ENCODE measurements at places on chromosomes 16 and 17.

DNA sequence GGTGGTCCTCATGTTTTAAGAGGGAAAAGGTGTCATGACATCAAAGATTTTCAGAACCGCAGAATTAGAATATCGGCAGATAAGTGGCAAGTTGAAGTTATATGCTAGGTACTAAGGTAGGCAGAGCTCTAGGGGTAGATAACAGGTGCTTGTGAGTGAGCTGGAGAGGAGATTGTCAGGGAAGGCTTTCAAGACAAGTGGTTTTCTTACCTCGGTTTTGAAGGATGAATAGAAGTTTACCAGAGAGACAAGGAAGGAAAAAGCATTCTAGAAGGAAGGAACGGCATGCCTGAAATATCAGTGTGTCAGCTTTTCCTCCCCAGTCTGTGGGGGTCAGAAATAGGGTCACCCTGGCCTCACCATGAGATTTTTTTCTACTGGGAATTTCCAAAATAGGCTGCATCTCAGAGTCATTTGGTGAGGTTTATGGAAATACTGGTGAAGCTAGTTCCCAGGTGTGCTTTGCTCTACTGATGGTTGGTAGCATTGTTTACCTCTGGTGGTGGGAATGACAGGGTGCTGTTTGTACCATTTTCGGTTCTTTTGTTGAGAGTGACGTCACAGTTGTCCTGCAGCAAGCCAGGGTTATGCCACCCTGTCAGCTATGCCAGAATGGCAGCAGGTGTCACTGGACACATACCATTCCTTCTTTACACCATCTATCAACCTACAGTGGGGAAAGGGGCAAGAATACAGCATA, 112.5 kb downstream of the MSI2 start:
- no peak for DNase-seq

GRCh38 chr16:13560151-13560550, 359.8 kb upstream of the ERCC4 start:
- DNase-seq: no peak

- DNase-seq: no peak
These were observed 116.0 kb downstream of the SNX29 start for GRCh38 chr16:12092544-12092921.

DNA sequence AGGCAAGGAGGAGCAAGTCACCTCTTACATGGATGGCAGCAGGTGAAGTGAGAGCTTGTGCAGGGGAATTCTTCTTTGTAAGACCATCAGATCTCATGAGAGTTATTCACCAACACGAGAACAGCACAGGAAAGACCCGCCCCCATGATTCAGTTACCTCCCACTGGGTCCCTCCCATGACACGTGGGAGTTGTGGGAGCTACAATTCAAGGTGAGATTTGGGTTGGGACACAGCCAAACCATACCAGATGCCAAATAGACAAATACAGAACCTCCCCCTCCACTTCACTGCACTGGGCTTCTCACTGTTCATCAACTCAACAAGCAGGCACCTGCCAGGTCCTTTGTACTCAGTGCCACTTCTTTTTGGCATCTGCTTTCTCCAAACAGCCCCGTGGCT, 100.2 kb downstream of the WSCD1 start:
- DNase-seq: no peak

GRCh38 chr17:14780097-14780651, 479.3 kb downstream of the HS3ST3B1 start:
- no peak for DNase-seq

DNA sequence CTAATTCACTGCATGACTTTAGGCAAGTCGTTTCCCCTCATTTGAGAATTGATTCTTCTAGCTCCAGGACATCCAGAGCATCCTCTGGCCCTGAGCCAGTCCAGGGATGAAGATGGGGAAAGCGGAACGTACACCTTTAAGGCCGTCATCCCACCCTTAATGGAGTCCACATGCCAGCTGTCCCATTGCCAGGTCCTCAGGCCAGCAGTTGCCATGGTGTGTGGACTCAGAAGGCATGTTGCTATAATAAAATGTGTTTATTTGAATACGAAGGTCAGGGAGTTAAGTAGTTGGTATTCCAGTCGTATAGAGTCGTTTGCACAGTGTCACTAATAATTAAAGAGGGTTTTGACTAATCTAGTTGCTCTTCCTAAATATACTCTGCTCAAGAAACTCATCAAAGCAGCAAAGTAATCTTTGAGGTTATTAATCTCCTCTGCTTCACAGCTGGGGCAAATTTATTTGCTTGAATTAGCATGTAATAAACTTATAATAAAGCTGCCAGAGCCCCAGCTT, 30.4 kb downstream of the CCDC182 start:
- DNase-seq: no peak

DNA sequence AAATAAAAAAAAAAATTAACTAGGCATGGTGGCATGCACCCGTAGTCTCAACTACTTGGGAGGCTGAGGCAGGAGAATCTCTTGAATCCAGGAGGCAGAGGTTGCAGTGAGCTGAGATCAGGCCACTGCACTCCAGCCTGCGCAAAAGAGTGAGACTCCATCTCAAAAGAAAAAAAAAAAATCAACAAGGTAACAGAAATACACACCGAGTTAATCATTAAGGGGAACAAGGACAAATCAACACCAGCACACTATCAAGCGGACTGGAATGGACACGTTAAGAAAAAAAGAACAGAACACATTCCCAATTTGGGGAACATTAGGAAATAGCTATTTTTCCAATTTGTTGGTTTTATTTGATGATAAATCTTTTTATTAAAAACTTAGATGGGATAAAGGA, 28.4 kb upstream of the GLG1 start:
- DNase-seq: no peak

DNA sequence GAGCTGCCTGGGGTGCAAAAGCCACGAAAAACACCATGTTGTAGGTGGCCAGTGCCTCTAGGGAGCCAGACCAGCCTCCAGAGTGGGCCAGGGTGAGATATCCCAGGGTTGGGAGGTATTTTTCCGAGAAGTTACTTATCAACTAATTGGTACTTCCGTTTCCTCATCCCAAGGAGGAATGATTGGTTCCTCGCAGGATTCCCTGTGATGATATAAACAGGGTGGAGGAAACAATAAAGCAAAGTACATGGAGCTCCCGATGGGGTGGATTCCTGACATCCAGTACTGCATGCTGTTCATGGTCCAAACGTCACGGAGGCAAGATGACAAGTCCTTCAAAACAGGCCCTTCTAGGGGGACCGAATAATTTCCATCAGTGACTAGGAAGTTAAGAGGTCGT, 39.4 kb upstream of the FOXF1 start:
- DNase-seq: no peak

GRCh38 chr16:55338646-55339045, 14.6 kb downstream of the IRX6 start:
- DNase-seq: no peak

DNA sequence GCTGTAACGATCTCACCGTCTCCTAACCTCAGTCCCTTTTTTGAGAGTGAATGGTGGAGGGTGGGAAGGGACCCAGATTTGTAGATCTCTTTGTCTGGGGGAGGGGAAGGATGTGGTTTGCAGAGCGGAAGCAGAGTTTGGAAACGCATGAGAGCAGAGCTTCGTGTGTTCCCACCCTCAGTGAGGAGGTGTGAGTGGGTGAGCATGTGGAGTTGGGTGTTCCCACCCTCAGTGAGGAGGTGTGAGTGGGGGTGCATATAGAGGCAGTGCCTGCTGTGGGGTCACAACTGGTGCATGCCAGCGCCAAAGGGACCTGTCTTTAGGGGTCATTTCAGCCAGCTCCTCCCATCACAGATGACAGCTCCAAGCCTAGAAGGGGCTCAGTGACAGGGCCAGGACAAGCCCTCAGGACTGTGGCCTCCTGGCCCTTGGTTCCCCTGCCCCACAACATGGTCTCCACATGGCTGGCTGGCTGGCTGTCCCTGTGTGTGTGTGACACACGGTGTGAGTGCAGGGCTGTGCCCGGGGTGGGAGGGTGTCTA, 1.8 kb upstream of the CISD3 start:
- DNase-seq: peak; percentile 75

DNA sequence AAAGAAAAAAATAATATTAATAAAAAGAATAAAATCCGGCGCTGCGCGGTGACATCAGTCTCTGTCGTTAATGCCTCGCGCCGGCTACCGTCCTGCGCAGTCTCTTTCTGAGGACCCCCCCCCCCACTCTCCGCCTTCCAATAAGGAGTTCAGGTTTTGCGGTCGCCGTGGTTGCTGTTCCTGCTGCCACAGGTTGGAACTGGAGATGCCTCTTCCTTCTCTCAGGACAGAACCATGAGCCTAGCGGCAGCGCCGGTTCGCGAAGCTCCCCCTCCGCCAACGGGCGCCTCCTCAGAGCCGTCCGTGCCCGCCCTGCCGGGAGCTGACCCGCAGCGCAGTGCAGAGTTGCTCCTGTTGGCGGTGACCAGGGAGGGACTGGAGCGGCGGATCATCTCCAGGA, 2093.4 kb downstream of the TP53TG3F start:
- DNase-seq: no peak

GRCh38 chr17:49829026-49829425, 18.8 kb downstream of the TAC4 start:
- no peak for DNase-seq

GRCh38 chr17:1078831-1079561, 82.1 kb downstream of the TIMM22 start:
- no peak for DNase-seq

- peak; percentile 55 for DNase-seq
These were observed 13.1 kb downstream of the SLC22A31 start for GRCh38 chr16:89187032-89187769.

DNA sequence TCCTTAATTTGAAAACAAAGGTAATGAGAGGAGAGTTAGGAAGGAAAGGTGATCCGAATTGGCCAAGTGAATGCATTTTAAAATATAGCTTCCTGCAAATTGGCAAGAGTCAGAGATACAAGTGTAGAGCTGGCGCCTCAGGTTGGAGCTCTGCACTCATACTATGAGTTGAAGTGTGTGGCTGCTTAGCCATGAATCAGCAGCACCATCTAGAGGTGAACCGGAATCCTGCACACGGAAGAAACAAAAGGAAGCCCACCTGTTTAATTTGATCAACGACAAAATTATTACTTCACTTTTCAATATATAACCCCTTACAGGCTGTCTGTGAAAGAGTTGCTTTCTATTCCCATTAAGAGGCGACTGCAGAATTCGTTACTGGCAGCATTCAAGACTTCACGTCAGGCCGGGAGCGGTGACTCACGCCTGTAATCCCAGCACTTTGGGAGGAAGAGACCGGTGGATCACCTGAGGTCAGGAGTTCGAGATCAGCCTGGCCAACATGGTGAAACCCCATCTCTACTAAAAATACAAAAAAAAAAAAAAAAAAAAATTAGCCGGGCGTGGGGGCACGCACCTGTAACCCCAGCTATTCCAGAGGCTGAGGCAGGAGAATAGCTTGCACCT, 1253.7 kb upstream of the CDH8 start:
- DNase-seq: no peak

- DNase-seq: no peak
These were observed 17.9 kb upstream of the BEAN1 start for GRCh38 chr16:66409156-66409555.

DNA sequence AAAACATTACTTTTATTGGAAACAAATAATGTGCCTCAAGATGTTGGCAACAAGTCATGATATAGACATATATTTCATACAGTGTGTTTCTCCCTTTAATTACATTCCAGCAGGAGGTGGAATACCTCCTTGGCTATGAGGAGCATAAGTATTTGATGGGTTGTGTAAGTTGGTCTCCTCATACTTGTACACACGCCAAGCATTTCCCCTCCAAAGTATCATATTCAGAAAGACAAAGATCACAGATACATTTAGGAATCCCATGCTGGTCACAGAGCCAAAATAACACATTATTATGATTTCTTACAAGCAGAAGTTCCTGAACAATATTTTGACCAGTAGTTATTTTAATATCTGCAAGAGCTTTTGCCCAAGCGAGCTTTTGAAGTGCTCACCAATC, 57.8 kb downstream of the WSB1 start:
- DNase-seq: no peak

DNA sequence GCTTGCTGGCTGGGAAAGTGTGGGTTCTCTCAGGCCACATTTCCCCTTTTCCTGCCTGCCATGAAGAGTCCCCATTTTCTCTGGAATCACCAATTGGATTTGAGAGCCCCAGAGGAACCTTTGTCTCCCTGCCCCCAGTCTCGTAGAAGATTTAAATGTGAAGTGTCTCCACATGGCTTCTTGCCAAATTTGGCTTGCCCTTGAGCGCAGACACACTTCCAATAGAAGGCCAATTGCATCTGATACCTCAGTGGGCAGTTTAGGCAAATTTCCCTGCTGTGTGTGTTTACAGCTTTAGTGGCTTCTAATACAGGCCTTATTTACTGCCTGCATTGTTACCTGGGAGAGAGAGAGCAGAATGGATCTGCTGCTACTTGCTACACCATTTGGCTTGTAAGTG, 29.7 kb downstream of the CDK5R1 start:
- DNase-seq: no peak

DNA sequence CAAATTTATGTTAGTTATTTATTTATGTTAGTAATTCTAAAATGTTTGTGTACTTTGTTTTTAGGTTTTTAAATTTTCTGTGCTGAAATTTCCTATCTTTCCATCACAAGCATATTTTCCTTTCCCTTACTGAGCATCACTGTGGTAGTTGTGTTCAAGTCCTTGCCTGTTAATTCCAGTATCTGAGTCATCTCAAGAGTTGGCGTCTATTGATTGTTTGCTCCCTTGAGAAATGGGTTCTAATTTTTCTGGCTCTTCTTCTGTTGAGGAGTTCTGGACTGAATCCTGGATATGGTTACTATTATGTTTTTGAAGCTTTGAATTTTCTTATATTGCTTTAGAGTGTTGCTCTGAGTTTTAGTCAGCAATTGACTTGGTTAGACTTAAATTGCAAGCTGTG, 56.3 kb downstream of the GAN start:
- DNase-seq: no peak

DNA sequence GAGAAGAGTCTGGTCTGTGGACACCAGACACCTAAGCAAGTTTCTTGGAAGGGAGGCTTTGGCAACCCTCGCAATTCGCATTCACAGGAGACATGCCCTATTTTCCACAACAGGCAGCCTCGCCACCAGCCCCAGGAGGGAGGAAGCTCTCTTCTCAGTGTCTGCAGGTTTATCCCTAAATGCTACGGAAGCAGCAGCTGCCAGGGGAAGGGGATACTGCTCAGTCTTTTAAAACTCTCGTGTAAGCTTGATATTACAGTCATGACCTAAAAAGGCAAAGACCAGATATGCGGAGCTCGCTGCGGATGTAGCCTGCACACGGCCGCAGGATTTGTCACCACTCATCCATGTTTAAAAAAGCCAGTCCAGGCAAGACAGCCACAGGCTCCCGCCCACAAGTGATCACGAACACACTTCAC, 159.2 kb upstream of the RPH3AL start:
- no peak for DNase-seq
